ENCODE measurements at places on chromosomes 7 and 10.

DNA sequence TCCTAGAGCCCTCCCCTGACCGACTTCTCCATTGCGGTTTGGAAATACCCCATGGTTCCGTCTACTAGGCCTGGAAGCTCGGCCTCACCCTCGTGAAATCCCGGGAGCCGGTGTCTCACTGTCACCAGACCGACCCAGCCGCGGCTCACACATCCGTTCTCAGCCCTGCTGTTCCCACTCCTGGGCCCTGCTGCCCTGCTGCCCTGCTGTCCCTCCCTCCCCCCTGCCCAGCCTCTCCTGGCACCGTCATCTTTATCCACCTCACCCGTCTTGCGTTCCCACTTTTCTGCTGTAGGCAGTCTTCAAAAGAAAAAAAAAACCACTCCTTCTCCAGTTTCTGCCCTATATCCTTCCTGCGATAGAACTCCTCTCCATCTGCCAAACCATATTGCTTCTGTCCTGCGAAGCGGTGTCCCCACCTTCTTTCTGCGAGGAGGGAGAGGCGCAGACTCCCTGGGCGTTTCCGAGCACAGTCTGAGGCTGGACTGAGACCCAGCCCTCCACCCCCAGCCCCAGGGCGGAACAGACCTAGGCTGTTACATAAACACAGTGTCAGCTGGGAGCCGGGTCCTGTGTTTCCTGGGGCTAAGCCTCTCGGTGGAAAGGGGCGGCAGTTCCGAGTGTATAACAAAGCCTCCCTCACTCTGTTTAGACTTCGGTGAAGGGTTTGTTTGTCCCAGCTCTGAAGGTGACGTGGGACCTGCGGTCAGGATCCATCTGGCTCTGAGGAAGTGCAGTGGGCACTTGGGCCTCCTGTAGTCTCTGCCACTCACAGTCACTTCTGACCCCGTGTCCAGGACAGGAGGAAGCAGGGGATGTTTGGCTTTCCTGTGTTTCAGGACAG is 2.8 kb downstream of the AGAP3 start:
- H3K36me3 ChIP-seq = no peaks in the 10 kb centered on the region
- peak; percentile 66 for DNase-seq
- no peaks in the 10 kb centered on the region for H3K27me3 ChIP-seq
- H3K4me1 ChIP-seq = peaks cover 8% of the 10 kb centered on the region

GRCh38 chr7:50497968-50498367 is 47.8 kb upstream of the FIGNL1 start:
- H3K27me3 ChIP-seq = no peaks in the 10 kb centered on the region
- H3K4me3 ChIP-seq = no peak overlapping the region
- peaks cover 10% of the 10 kb centered on the region for H3K4me1 ChIP-seq
- no peak overlapping the region for H3K27ac ChIP-seq

DNA sequence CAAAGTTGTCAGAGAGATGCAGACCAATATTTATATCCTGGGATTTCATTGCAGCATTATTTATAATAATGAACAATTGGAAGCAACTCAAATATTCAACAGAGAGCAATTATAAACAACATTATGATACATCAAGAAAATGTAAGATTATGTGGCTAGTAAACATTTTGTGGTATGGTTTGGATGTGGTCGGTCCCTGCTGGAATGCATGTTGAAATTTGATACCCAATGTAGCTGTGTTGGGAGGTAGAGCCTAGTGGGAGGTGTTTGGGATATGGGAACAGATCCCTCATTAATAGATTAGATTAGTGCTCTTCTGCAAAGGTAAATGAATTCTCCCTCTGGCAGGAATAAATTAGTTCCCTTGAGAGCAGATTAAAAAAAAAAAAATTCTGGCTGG is 350.9 kb downstream of the ANKRD30A start:
- no peaks in the 10 kb centered on the region for H3K4me1 ChIP-seq
- DNase-seq = no peak
- H3K4me3 ChIP-seq = no peak overlapping the region
- H3K36me3 ChIP-seq = no peaks in the 10 kb centered on the region
- H3K27me3 ChIP-seq = no peaks in the 10 kb centered on the region

DNA sequence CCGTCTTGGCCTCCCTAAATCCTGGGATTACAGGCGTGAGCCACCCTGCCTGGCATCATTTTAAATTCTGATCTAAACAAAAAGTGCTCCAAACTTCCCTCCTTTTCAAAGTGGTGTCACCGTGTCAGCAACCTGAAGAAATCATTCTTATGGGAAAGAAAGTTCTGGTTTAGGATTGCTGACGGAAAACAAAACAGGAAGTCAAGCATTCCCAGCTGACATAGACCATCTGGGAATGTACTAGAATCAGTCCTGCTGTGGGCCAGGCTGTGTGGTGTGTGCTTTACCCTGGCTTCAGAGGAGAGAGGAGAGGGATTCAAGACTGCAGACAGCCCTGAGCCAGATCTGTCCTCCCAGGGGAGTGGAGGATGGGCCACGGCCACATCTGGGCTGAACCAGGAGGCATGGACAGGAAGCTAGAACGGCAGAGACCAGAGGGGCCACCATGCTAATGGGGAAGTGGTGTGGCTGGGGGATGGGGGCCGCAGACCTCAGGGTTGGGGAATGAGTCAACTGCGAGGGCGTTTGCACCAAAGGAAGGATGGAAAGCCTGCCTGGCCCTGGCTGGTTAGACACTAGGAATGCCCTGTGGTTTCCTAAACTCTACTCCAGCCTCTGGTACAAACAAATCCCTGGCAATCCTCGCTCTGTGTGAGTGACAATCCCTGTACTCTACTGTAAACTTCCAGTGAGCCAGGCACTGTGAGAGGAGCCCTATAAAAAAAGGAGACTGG is 16.7 kb upstream of the CLIP2 start:
- no peaks in the 10 kb centered on the region for H3K36me3 ChIP-seq
- H3K4me3 ChIP-seq = no peak overlapping the region
- no peaks in the 10 kb centered on the region for H3K27me3 ChIP-seq

- H3K4me3 ChIP-seq = no peak overlapping the region
- H3K4me1 ChIP-seq = no peaks in the 10 kb centered on the region
- no peaks in the 10 kb centered on the region for H3K27me3 ChIP-seq
- H3K27ac ChIP-seq = peak overlapping the region; percentile 27
These were observed 27.0 kb downstream of the PPP1R3A start for GRCh38 chr7:113891828-113892227.

GRCh38 chr7:47833211-47833610 is 115.1 kb downstream of the PKD1L1 start:
- no peaks in the 10 kb centered on the region for H3K36me3 ChIP-seq
- no peaks in the 10 kb centered on the region for H3K4me1 ChIP-seq
- DNase-seq = no peak
- H3K4me3 ChIP-seq = no peak overlapping the region

GRCh38 chr7:95596198-95597063 is at the start of gene PDK4:
Gene PDK4 (minus strand): TSS chr7:95596516. CDS start chr7:95596293, 223 bp downstream.
- peaks cover 35% of the 10 kb centered on the region for H3K36me3 ChIP-seq
- H3K4me1 ChIP-seq = no peaks in the 10 kb centered on the region
- H3K27ac ChIP-seq = peak within 1 kb of the TSS; percentile 97
